ENCODE measurements at places on chromosomes 4 and X. TPM values are rescaled to one million over a fixed set of nuclear protein-coding genes. Genes with fewer than 3 reads are reported as not detected.

The AWAT2 gene
- total RNA-seq = not detected

The PSAPL1 gene
- total RNA-seq = 0.10 TPM

The PDCL2 gene
- not detected for total RNA-seq

The GATA1 gene
- total RNA-seq = not detected

The CD38 gene
- 8.4 TPM for total RNA-seq

The CCKAR gene
- not detected for total RNA-seq
